Dorsolateral prefrontal cortex (tissue), 122 donors: ENCODE measurements at places on chromosomes 4 and X.

- no peak for DNase-seq
These were observed 626 bp upstream of the CEP135 start for GRCh38 chr4:55947912-55948725.

DNA sequence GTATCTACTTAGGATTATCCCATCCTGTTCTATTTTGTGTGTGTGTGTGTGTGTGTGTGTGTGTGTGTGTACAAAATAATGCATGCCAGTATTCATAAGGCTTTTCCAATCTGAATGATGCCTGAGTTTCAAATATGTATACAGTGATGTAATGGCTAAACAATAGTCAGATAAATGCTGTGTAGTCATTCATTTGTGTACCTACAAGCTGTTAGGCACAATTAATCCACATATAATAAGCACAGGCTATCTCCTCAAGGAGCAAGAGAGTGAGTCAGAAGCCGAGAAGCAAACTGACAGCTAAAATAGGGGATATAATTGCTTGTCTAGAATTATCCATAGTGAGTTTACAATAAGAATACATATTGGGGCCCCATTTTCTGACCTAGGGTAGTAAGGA lies 15.7 kb downstream of the DMD start:
- DNase-seq: no peak

GRCh38 chr4:6548201-6548881 lies 26.6 kb upstream of the MAN2B2 start:
- no peak for DNase-seq

DNA sequence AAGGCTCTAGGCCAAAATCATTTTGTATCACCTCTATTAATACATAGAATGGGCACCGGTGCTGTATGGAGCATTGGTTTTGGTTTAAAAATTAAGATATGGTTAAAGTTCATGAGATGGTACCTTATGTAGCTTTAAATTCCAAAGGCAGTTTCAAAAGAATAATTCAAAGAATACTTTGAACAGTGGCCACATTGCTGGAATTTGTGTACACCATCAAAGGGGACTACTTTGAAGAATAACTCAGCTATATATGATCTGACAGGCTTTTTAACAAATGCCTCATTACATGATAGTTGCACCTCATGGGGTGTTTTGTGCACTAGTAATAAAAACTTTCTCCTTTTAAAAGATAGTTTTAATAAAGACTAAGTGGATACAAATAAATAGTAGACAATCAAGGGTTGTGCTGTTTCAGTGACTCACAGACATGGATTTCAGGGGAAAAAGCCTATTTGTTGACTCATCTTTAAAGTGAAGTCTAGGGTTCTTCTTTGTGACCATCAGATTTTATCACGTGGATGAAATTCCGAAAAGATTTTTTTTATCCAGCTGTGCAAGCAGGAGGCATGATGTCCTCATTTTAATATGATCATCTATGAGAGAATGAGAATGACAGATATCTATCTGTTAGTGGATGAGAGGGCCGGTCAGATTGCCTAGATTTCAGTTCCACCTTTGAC lies 12.8 kb downstream of the MTM1 start:
- DNase-seq: no peak

DNA sequence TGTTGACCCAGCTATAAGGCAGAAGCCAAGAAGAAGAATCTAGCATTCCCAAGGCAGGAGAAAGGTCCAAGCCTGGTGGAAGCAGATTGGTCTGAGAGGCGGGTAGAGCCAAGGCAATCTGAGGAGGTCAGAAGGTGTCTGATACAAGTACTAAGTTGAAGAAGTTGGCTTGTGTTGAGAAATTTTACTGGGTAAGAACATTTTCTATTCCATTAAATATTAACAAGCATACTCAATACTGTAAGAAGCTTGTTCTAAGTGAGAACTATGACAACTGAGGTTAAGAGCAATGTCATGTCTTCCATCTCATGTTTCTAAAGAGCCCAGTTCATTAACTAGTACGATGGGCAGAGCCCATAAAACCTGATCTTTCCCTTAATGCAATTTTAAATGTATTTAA lies 75.0 kb downstream of the FAM13A start:
- DNase-seq: no peak

DNA sequence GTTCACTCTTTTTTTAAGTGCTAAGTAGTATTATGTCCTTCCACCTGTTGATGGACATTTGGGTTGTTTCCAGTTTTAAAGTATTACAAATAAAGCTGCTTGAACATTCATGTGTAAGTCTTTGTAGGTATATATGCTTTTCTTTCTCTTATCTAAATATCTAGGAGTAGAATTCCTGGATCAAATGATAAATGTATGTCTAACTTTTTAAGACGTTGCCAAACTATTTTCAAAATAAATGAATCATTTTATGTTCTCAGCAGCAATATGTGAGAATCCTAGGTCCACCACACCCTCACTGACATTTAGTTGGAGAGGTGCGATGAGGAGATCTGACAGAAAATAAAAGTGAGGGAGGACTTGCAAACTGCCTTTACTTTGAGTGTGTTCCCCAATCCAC lies 291.7 kb upstream of the UGT8 start:
- no peak for DNase-seq
